ENCODE measurements at places on chromosomes 16 and 17.

GRCh38 chr16:48622456-48623303 lies 12.7 kb upstream of the N4BP1 start:
- DNase-seq = no peak

- no peak for DNase-seq
Observed at GRCh38 chr16:86072328-86073102, 173.6 kb downstream of the IRF8 start.

- no peak for DNase-seq
Observed at GRCh38 chr17:80457236-80457856, 19.1 kb downstream of the NPTX1 start.

DNA sequence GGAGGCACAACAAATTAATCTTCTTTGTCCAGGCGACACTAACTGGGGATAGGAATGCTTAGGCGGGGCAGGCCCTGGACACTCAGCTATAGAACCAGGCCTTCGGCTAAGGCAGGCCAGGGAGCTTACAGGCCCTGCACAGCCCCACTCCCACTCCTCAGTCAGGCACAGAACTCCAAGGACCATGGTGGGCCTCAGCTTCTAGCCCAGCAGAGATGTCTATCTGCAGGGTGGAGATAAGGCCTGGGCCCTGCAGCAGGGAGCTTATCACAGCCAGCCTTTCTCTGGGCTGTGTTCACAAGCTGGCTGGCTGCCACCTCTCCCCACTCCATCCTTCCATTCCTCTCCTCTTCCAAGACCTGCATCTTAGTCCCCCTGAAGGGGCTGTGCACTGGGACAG lies 68.1 kb downstream of the TMEM132E start:
- DNase-seq = no peak

- DNase-seq = no peak
Observed at GRCh38 chr17:36072431-36073121, 8.5 kb downstream of the CCL18 start.

DNA sequence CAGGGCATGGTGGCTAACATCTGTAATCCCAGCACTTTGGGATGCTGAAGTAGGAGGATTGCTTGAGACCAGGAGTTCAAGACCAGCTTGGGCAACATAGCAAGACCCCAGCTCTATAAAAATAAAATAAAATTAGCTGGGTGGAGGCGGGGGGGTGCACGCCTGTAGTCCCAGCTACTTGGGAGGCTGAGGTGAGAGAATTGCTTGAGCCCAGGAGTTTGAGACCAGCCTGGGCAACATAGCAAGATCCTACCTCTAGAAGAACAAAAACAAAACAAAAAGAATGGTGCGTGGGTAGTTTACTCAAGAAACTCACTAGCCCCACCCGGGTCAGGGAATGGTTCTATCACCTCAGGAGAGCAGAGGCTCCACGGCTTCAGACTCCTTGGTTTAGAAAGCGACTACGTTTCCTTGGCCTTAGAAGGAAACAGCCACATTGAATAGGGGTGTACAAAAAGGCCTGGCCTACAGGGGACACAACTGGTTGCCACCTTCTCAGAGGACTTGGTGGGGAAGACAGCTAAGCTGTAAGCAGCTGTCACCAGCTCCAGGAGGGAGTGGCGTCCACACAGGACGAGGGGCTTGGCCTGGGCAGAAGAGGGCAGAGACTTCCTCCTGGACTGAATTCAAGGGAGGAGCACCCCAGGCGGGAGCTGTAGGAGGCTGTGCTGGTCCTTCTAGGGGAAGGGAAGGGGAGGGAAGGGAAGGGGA lies 716 bp downstream of the TK1 start:
- no peak for DNase-seq

DNA sequence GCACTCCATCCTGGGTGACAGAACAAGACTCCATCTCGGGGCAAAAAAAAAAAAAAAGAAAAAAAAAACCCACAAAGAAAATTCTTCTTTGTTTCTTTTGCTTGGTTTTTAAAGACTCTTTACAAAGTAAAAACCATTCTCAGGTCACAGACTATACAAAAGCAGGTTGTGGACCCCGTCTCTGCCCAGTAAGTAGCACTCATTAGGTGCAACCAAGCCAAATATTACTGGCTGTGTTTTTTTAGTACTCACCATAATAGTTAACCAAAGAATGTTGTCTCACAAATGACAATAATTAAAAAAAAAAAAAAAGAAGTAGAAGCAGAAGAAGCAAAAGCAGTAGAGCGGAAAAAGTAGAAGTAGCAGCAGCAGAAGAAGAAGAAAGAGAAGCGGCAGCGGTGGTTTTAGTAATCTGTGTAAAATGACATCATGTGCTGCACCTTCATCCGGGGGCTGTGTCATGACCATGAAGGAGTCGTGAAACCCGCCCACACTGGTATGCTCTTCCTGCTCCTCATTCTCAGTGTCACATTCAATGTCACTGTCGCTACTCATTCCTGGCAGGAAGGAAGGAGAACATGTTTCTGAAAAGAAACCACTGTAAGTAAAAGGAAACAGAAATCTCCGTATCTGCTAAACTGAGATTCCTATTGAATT lies 105.4 kb downstream of the TRIM37 start:
- peak; percentile 10 for DNase-seq

DNA sequence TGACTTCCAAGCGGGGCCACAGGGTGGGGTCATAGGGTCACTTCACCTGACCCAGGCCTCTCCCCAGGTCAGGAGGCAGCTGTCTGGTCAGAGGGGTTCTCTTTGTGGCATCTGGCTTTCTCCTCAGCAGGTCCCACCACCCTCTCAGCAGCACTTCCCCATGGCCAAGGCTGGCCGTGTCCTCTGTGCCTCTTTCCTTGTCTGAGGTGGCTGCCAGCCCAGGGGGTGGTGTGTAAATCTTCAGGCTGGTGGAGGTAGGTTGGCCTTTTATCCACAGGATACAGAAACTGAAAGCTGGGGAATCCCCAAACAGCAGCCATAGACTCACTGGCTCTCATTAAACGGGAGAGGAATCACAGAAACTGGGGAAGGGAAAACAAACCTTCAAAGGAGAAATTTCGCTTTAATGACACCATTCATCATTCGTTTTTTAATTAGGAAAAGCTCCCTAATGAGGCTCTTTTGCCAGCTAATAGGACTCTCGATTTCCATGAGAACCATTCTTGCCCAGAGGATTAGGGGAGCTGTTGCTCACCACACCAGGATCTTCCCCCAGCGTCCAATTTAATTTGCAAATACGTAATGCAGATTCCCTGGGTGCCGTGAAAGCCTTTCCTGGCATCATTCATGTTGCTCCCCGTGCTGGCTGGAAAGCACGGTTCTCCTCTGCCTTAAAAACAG lies 18.0 kb downstream of the C17orf75 start:
- peak; percentile 5 for DNase-seq

GRCh38 chr16:56950881-56951771 lies 10.6 kb upstream of the CETP start:
- peak; percentile 5 for DNase-seq
